ENCODE measurements at places on chromosomes 5 and 9. TPM values are rescaled to one million over a fixed set of nuclear protein-coding genes. Genes with fewer than 3 reads are reported as not detected.

PTPRD gene
- 2.1 TPM for total RNA-seq

PRSS3 gene
- total RNA-seq: 19.8 TPM

RASGRF2 gene
- 38.2 TPM for total RNA-seq

AQP3 gene
- 1.3 TPM for total RNA-seq

LECT2 gene
- not detected for total RNA-seq

WDR31 gene
- total RNA-seq: 0.80 TPM

ASTN2 gene
- total RNA-seq: 2.3 TPM
